Smooth muscle cell of the pulmonary artery (primary cell): ENCODE measurements at places on chromosomes 7 and 10. TPM values are rescaled to one million over a fixed set of nuclear protein-coding genes. Genes with fewer than 3 reads are reported as not detected.

The HMX2 gene
- total RNA-seq, result not detected in 2 replicates

The EPHA1 gene
- total RNA-seq, result not detected in 2 replicates

The ZRANB1 gene
- 23.0 and 25.1 TPM in 2 replicates for total RNA-seq

The GIMAP1 gene
- 0.03 TPM in 1 of 2 replicates, not detected in the other for total RNA-seq

The NPC1L1 gene
- 0.07 and 0.13 TPM in 2 replicates for total RNA-seq

The SLC18A3 gene
- total RNA-seq, result not detected in 2 replicates

The MAT1A gene
- total RNA-seq, result not detected in 2 replicates

The CASTOR2 gene
- total RNA-seq, result 11.2 and 15.4 TPM in 2 replicates

The TEX47 gene
- total RNA-seq, result not detected in 2 replicates

The KCP gene
- total RNA-seq, result 0.69 and 0.78 TPM in 2 replicates

The FGFR2 gene
- 0.03 and 0.07 TPM in 2 replicates for total RNA-seq

The TCAF2 gene
- 3.5 and 7.2 TPM in 2 replicates for total RNA-seq

The INPP5A gene
- 20.1 and 31.0 TPM in 2 replicates for total RNA-seq

The GPR15LG gene
- not detected in 2 replicates for total RNA-seq

The CUZD1 gene
- 0.30 and 0.52 TPM in 2 replicates for total RNA-seq

The EIF4H gene
- 489 and 502 TPM in 2 replicates for total RNA-seq

The AKR1E2 gene
- 9.5 and 18.4 TPM in 2 replicates for total RNA-seq

The GDF2 gene
- total RNA-seq, result not detected in 2 replicates

The LEP gene
- total RNA-seq, result 0.17 and 8.9 TPM in 2 replicates

The JAZF1 gene
- total RNA-seq, result 9.7 and 11.7 TPM in 2 replicates

The LRRC61 gene
- total RNA-seq, result 0.26 and 0.36 TPM in 2 replicates

The ENKUR gene
- 0.07 and 0.17 TPM in 2 replicates for total RNA-seq
